Tibial artery (tissue), 4 donors: ENCODE measurements at places on chromosomes 7 and 10.

DNA sequence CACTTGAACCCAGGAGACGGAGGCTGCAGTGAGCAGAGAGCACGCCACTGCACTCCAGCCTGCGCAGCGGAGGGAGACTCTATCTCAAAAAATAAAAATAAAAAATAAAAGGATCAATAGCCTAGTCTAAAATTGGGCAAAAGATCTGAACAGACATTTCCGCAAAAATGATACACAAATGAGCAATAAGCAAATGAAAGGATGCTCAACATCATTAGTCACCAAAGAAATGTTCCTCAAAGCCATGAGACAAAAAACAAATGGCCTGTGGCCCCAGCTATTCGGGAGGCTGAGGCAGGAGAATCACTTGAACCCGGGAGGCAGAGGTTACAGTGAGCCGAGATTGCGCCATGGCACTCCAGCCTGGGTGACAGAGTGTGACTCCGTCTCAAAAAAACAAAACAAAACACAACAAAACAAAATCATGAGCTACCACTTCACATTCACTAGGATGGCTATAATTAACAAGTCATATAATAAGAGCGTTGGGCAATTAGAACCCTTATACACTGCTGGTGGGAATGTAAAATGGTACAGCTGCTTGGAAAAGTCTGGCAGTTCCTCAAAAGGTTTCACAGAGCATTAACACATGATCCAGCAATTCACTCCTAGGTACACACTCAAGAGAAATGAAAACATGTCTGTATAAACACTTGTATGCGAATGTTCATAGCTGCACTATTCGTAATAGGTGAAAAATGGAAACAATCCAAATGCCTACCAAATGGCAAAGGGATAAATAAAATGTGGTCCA is 3.1 kb downstream of the DAGLB start:
- no peak for DNase-seq

DNA sequence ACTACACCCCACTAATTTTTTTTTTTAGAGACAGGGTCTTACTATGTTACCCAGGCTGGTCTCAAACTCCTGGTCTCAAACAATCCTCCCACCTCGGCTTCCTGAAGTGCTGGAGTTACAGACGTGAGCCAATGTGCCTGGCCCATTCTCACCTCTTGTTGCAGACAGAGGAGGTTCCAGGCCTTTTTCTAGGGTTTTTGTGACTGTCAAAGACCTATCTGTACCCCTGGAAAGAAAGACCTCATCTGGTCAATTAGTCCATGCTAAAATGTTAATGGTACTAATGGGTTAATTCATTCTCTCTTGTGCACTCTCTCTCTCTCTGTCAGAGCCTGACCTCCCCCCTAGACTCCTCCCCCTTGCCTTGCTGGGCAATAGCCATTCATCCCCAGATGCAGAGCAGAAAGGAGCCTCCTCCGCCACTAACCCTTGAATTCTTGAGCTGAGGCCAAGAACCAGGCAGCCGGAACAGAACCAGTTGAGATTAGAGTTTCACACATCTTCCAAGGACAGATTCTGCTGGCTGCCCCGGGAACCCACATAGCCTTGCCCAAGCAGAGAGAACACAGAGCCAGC is 209.7 kb downstream of the SKIDA1 start:
- DNase-seq: peak; percentile 86

DNA sequence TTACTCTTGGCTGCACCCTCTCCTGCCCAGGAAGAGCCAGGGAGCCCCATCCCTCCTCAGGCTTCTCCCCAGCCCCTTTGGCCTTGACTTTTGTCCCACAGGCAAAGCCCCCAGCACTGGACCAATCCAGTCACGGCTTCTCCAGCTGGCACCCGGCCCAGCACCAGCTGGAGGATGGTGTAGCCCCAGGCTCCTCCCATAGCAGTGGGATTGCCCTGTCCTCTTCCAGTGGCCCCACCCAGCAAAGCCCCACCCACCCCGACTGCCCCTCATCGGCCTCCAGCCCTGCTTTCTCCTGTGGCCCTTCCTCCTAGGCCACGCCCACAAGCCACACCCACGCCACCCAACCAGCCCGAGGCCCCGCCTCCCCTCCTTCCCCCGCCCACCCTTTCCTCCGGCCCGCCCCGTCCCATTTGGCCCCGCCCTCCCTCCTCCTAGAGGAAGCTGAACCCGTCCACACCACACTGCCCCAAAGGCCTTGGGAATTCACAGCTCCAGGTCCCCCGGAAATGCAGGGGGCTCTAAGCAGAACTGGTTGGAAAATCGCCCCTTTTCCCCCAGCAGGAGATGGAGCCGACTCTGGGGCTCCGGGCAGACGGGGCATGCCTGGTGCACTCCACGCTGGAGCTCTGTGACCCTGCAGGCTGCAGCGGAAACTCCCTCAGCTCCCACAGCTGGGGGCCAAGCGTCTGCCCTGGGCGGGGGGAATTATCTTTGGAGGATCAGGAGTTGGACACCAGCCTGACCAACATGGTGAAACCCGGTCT is 25.2 kb downstream of the GET4 start:
- DNase-seq: peak; percentile 74

DNA sequence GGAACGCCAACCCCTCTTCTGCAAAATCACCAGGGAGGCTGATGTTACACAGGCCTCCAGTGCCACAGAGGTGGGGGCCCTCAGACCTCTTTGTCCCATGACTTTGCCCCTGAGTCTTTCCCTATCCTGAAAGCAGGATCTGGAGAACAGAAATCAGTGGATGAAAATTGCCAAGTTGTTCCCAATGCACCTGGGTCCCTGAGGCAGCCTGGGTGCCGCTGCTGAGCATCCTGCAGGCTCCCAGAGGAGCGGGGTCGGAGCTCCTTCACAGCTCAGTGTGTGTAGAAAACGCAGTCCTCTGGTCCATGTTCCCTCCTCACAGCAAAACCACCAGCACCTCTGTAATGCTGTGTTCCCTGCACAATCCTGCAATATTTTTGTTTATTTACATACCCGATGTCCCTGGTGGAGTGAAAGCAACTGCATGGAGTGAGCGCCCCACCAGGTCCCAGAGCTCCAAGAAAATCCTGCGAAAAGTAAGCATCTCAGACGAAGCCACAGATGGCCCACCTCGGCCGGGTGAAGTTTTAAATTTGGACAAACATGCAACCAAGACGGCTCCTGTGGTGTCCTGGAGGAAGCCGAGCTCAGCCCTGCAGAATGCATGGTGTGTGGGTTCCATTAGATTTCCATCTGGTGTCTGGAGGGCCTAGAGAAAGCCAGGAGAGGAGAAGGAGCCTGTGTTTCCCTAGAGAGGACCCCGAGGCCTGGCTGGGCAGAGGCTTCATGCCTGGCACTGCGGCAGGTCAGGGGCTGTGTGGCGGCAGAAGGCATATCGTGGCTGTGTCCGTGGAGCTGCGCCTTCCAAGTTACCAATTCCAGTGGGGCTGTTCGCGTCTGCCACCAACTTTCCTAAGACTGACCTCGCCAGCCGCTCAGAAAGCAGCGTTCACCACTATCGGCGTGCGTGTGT is 235.2 kb downstream of the WDR37 start:
- DNase-seq: no peak

GRCh38 chr10:31133251-31133791 is 101.7 kb upstream of the ZNF438 start:
- DNase-seq: no peak

GRCh38 chr7:107687656-107688055 is 27.0 kb downstream of the SLC26A4 start:
- no peak for DNase-seq

GRCh38 chr10:132063432-132063831 is 2.3 kb upstream of the JAKMIP3 start:
- DNase-seq: no peak

- no peak for DNase-seq
Observed at GRCh38 chr7:1987591-1988532, 244.9 kb downstream of the MAD1L1 start.

DNA sequence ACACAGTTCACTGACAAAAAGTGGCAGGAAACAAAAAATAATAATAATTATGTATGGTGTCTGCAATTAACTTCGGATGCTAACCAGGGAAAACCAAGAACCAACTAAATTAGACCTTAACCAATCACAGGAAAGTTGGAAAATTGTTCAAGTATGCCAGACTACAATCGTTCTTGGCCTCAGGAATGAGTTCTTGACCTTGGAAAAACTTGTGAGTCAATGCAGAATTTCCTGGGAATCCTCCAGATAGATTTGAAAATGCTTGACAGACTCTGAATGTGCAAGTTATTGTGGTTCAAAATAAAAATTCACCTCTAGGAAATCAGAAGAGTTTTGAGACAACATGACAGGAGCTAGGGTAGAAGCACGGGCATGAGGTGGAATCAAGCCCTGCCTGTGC is 171.5 kb downstream of the C7orf25 start:
- no peak for DNase-seq

DNA sequence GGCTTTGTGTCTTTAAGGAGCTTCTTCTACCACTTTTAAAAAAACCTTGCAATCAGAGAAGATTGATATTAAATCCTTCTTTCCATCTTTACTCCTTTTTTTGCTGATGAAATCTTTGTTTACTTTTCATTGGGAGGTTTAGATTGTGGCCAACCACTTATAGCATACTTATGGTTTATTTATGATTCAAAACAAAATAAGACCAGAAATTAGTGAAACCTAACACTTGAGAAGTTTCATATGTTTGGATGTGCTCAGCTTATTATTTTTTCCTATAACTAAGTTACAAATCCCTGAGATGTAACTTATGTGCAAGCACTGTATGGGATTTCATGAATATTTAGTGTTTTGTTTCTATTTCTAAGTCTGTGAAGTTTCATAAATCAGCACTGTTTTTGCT is 13.5 kb upstream of the PRPS1L1 start:
- no peak for DNase-seq

DNA sequence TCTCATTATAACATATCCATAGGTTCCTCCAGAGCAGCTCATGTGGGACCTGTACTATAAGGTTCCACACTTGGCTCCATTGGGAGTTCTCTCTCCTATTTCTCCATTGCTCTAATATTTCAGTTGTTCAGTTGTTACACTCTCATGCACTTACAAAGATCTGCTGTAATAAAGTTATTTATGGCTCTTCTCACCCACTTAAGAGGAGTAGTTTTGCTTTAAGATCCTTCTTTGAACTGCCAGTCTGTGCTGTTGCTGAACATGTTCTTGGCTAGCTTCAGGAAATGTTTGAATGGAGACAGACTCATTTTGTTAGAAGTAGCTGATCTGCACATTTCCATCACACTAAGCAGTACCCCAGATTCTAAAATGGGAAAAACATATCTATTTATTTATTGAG is 250.1 kb downstream of the CDK14 start:
- no peak for DNase-seq

DNA sequence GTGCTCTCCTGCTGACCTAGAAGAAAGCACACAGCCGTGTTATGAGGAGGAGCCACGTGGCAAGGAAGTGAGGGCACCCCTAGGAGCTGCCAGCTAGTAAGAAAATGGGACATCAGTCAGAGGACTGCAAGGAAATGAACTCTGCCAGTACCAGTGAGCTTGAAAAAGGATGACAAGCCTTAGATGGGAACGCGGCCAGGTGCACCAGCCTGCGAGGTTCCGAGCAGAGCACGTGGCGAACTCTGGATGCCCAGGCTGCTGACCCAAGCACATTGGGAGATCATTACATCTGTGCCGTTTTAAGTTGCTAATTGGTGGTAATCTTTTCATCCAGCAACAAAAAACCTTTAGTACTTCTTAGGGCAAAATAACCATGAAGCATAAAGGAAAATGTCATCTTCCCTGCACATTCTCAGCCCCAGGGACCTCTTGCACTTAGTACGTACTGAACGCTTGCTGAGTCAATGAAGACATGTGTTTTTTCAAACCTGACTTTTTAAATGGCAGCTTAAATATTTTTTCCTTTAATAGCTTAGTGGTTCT is 69.4 kb downstream of the AMZ1 start:
- DNase-seq: peak; percentile 87

- no peak for DNase-seq
Observed at GRCh38 chr10:37991655-37992054, 15.2 kb upstream of the ZNF25 start.

DNA sequence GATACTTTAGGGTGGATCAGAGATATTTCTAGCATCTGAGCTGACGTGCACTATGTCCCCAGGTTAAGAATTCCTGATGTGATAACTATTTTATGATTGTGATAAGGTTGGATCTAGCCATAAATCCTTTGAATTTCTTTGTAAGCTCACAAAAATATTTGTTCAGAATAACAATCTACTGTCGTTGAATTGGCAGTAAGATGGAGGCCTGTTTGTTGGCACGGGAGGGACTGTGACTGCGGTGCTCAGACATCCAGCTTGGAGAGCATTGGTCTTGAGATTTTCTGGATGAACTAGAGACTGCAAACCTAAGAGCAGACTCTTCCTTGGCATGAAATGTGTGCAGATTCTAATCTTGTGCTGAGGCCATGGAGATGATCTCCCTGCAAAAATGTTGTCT is 131.1 kb downstream of the LRRC4 start:
- DNase-seq: no peak

DNA sequence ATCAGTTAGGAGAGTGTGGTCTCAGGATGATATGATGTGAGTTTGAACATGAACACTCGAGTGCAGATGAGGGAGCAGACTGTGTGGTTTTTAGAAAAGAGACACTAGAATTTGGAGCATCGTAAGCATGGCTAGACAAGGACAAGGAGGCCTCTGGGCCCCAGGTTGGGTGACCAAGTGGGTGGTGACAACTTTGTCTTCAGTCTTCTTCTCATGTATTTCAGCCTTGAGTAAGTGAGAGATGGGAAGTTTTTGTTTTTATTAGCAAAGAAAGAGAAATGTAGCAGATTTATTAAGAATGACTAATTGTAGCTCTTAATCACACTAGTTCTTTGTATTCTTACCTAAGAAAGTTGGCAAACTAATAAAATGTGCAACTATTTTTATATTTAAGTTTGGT is 16.3 kb downstream of the TES start:
- no peak for DNase-seq

- no peak for DNase-seq
Observed at GRCh38 chr7:50285269-50285668, 19.2 kb upstream of the IKZF1 start.

GRCh38 chr7:128025380-128025779 is 5.9 kb downstream of the LRRC4 start:
- no peak for DNase-seq

DNA sequence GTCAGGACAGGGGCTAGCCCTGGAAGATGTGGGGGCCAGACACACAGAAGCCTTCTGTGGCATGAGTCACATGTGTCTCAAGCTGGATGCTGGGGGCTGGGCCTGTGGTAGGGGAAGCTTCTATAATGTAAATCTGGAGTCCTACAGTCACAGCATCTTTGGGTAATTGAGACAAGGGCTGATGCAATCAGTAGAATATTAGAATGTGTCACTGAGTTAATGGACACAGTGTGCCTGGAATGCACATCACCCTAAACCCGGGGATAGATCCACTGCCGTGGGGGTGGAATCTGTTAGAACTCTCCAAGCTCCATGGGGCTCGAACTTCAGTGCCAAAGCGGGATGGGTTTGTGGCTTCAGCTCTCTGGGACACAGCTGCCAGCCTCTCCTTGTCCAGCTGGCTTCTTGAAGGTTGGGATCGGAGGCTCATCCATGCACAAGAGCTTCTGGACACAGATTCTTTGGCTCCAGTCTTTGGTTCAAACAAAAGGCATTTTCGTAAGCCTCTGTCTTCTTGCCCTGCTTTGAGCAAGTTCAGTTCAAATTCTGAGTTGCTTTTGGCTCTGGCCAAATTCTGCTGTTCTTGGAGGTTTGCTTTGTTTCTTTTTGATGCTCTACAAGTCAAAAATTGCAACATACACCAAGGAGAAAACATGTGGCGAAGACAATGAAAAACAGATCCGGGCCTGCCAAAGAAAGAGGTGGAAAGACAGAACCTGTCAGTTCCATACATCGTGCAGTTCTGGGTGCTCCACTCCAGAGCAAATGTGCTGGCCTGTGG is 194.8 kb upstream of the ZNF32 start:
- DNase-seq: peak; percentile 79

- no peak for DNase-seq
Observed at GRCh38 chr10:97534746-97535367, 36.1 kb downstream of the UBTD1 start.

- DNase-seq: no peak
Observed at GRCh38 chr7:28725911-28726310, 232.2 kb downstream of the TRIL start.
